CD4-positive, alpha-beta T cell treated with Interleukin-4 for 4 hours (primary cell): ENCODE measurements at places on chromosomes 13 and 19.

- DNase-seq, result no peak
Measured at GRCh38 chr19:49224879-49225278, 67.3 kb downstream of the TRPM4 start.

- no peak for DNase-seq
Measured at GRCh38 chr19:34480971-34481841, at the start of gene WTIP. TSS of gene WTIP (plus strand) at chr19:34481758. CDS start at chr19:34481975, 217 bp downstream.

GRCh38 chr13:106499896-106500295 lies 35.6 kb downstream of the EFNB2 start:
- DNase-seq, result no peak

DNA sequence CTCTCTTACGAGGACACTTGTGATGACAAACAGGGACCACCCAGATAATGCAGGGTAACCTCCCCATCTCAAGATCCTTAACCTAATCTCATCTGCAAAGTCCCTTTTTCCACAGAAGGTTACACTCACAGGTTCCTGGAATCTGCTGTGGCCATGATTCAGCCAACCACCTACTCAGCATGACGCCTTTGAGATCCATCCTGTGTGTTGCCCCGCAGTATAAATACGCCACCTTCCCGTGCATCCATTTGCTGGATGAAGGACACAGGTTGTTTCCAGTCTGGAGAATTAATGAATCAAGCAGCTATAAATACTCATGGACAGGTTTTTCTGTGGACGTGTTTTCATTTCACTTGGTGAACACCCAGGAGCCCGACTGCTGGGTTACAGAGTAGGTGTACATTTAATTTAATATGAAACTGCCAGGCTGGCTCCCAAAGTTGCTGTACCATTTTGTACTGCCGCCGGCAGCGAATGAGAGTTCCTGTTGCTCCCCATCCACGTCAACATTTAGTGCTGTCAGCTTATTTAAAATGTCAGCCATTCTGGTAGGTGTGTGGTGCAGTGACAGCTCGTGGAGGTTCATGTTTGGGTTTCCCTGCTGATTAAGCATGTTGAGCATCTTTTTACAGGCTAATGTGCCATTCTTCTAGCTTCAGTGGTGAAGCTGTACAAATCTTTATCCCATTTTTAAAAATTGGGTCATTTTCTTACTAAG lies 40.2 kb downstream of the ELL start:
- no peak for DNase-seq

DNA sequence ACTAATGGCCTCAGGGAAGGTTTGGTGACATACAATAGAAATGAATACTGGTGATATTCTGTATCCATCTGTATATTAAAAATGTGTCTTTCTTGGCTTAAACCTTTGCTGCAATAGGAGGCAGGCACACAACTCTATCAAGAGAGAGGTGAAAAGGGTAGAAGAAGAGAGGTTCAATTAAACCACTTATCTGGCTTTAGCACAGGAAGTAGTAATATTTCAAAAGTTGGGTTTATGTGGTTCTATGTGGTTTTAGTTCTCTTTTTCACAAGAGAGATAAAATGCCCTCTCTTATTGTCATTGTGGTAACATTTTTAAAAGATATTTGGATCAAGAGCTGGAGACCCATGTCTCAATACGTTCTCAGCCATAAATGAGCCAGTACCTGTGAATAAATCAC lies 146.2 kb upstream of the FNDC3A start:
- DNase-seq, result no peak

DNA sequence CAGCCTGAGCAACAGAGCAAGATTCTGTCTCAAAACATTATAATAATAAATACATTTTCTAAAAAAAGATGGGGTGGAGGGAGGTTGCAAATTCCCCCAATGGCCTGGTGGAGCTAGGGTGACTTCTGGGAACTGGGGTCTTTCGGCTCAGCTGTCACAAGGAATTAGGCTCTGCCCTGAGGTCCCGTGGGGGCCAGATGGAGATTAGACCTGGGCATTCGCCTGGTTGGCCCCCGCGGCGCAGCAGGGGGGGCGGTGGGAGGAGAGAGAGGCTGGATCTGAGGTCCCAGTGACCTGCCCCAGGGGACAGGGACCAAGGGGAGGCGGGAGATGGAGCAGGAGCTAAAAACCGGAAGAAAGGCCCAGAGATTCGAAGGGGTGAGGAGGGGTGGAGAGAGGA lies 14.8 kb downstream of the FUT6 start:
- DNase-seq, result no peak

DNA sequence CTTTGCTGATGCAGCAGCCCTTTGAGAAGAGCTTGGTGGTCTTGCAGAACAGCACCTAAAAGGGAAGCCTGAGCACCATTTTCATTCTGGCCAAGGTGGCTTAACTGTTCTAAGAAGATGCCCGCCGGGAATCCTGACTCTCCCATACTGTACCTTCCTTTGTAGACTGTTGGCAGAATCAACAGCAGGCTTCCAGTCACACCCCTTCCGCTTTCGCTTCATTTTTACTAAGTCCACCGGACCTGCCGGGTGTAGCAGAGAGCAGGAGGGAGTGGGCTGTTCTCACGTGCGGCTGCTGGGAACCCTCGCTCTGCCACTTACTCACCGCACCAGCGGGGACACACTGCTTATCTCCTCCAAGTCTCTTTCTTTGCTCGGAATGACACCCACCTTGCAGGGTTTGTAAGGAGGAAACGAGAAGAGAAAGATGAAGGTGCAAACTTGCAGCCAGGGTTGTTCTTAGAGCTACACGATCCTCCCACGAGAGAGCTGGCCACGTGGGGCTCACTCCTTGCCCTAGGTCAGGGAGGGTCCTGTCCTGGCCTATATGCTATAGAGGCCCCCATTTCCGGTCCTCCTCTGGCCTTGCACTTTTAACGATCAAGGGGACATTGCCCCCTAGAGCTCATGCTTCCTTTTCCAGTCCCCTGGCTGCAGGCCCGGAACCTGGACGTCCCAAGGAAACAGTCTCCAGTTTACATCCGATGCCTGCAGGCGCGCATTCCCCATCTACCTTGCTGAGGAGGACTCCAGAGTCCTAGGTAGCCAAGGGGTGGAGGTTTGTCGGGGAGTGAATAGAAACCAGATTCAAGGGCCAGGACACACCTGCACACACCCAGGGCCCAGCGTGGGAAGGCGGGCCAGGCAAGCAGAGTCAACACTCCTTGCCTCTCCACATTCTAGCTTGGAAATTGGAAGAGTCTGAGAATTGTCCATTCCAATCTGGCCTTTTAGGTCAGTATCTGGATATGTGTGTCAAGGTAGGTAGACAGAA lies 453.6 kb downstream of the IRS2 start:
- no peak for DNase-seq

- DNase-seq, result no peak
Measured at GRCh38 chr19:51333836-51334460, 8.0 kb downstream of the VSIG10L start.

DNA sequence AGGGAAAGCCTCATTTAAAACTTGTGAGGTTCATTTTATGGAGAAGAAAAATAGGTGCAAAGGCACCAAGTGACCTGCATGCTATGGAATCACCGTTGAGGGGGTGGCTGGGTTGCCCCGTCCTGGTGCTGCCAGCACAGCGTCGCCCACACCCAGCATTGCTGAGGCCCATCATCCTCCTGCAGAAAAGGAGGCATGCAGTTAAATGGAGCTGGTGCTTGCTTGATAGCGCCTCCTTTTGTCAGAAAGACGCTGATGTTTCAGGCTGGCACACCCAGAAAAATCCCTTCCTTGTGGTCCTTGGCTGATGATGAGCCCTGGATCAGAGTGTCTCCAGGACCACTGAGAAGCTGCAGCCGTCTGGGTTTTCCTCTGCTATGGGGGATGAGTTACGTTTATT lies 36.9 kb downstream of the DHRS12 start:
- no peak for DNase-seq

- DNase-seq, result no peak
Measured at GRCh38 chr13:69956839-69957238, 150.8 kb upstream of the ATXN8OS start.

DNA sequence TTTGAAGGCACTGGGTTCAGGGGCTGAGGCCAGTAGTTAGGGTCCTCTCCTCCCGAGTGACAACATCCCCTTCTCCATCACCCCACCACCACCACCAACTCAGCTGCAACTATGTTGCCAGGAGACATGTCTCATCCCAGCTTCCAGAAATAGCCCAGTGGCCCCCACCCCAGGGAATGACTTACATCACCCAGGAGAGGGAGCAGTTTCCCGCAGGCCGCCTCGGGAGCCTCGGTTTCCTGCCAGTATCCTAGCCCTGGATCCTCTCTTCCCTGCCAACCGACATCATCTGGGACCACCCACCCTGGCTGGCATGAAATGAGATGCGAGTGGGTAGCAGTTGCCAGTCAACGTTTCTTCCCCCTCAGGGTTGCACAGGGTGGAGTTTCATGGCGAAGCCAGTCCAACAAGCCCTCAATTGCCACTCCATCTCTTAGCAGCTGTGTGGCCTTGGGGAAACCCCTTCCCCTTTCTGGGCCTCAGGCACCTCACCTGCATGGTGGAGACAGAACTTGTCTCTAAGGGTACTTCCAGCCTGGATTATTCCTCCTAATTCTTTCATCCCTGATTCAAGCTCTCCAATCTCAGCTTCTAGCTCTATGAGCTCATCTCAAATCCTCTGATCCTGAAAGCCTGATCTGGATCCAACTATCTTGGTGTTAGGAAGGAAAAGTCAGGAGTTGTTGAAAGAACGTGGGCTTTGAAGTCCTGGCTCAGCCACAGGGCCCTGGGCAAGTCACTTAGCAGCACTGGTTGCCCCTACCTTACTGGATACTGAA lies 3.9 kb upstream of the GSK3A start:
- no peak for DNase-seq

GRCh38 chr19:6800991-6801484 lies 28.5 kb downstream of the VAV1 start:
- no peak for DNase-seq

DNA sequence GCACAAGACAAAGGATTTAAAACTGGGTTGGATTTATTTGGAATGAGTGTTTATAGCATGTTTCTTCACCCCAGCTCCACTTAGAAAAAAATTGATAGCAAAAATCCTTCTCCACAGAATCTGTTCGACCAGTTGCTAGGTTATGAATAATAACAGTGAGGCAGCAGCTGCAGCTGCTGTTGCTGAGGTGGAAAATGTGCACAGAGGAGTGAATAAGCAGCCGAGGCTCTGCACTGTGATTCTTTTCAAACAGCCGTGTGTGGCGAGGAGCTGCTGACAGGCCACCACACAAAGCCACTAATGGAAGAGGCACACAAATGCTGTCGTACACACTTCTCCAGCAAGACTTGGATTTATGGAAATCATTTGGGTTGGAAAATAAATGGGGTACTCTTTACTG lies 6.4 kb upstream of the RASL11A start:
- no peak for DNase-seq

- peak; percentile 39 for DNase-seq
Measured at GRCh38 chr19:11496391-11497163, 9.1 kb downstream of the ZNF653 start.

GRCh38 chr13:27667946-27668345 lies 46.3 kb downstream of the POLR1D start:
- no peak for DNase-seq

GRCh38 chr13:84377106-84377505 lies 494.8 kb upstream of the SLITRK1 start:
- no peak for DNase-seq

- DNase-seq, result peak; percentile 4
Measured at GRCh38 chr13:99859178-99860177, 112.1 kb downstream of the ZIC5 start.

DNA sequence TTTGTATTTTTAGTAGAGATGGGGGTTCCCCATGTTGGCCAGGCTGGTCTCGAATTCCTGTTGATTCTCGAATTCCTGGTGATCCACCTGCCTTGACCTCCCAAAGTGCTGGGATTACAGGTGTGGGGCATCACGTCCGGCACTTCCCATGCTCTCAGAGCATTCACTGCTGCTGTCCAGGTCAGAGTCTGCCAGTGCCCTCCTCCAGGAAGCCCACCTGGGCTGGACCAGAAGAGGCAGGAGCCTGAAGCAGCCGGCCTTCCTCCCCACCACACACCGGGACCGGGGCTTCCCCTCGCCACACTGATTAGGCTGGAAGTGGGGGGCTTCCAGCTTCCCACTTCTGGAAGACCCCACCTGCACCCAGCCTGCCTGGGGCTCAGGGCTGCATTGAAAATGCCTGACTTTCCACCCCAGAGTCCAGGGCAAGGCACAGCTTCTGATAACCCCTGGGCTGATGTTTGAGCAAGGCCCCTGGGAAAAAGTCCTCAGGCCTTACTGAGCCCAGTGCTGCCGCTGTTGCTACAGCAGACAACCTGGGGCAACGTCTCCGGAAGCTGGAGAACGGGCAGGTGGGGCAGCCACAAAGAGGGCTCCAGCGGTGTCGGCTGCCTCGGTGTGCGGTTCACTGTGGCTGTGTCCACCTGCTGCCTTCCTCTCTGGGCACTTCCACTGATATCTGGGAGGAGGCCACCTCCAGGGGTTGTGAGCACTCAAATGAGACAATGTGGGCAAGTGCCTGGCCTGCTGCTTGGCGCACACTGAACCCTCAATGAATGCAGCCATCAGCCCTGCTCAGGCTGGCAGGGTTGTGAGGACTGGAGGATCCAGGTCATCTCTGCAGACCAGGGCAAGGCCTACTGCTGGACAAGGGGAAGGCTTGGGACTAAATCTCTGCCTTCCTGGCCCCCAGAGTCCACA lies 22.6 kb downstream of the CEBPA start:
- DNase-seq, result no peak

DNA sequence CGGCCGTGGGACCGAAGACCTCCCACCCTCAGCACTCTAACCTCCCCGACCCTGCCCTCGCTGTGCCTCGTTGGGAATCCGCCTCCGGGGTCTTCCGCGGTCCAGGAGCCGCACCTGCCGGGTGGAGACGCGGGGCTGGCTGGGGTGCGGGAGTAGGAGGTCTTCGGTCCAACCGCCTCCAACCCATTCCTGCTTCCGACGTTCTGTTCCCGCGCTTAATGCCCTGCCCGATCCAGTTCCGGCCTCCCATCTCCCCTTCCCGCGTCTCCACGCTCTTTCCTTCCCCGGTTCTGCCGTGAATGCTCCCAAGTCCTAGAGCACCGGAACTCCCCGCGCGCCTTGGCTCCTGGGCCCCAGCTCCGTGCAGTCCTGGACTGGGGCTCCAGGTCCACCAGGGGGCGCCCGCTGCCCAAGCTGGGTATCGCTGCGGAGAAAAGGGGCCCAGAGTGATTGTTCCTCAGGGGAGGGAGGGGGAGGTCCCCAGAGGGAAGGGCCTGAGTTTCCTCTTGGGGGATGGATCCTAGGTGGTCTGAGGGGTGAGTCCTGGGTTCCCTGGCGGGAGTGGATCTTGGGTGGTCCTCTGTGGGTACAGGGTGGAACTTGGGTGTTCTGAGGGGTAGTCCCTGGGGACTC lies 14.1 kb upstream of the TNFSF9 start:
- DNase-seq, result peak; percentile 84

GRCh38 chr19:28420811-28421550 lies 792.0 kb downstream of the UQCRFS1 start:
- DNase-seq, result no peak

DNA sequence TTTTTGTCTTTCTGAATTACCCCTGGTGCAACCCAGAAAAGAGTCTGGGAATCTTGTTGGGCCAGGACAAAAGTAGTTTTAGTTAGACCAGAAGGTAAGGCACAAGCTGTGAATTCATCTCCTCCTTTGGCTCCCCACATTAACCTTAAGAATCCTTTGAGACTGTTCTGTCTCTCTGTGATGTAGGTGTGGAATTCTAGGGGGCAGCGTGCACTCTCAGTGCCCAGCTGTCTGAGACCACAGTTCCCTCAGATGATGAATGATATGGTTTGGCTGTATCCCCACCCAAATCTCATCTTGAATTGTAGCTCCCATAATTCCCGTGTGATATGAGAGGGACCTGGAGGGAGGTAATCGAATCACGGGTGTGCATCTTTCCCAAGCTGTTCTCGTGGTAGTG lies 43.9 kb downstream of the ZNF506 start:
- no peak for DNase-seq

- DNase-seq, result no peak
Measured at GRCh38 chr19:40444825-40445312, 734 bp upstream of the SERTAD3 start.

- DNase-seq, result no peak
Measured at GRCh38 chr19:1999856-2000515, 15.5 kb downstream of the BTBD2 start.
